Hepatocyte (in vitro differentiated cells): ENCODE measurements at places on chromosomes 11 and 22. TPM values are rescaled to one million over a fixed set of nuclear protein-coding genes. Genes with fewer than 3 reads are reported as not detected.

VWCE gene
- 6.7 and 7.8 TPM in 2 replicates for total RNA-seq

PRR5L gene
- 4.5 and 7.5 TPM in 2 replicates for total RNA-seq

GVQW3 gene
- 2.3 and 6.0 TPM in 2 replicates for total RNA-seq

MYO18B gene
- 0.04 and 0.23 TPM in 2 replicates for total RNA-seq

MAPK8IP1 gene
- total RNA-seq, result 5.2 and 7.6 TPM in 2 replicates

OR5P2 gene
- 0.20 TPM in 1 of 2 replicates, not detected in the other for total RNA-seq

MMP12 gene
- total RNA-seq, result 0.57 and 0.96 TPM in 2 replicates

OR5A1 gene
- total RNA-seq, result not detected in 2 replicates

DGCR6 gene
- total RNA-seq, result 6.3 and 7.9 TPM in 2 replicates

MS4A15 gene
- 0.88 and 1.1 TPM in 2 replicates for total RNA-seq

KDELR3 gene
- 92.4 and 98.9 TPM in 2 replicates for total RNA-seq

DMC1 gene
- 0.80 and 3.0 TPM in 2 replicates for total RNA-seq

OR56A1 gene
- 0.07 and 0.08 TPM in 2 replicates for total RNA-seq

DDT gene
- total RNA-seq, result 136 and 143 TPM in 2 replicates

FGF19 gene
- total RNA-seq, result 0.16 and 1.0 TPM in 2 replicates

RAG2 gene
- total RNA-seq, result not detected in 2 replicates

PTDSS2 gene
- 29.7 and 31.5 TPM in 2 replicates for total RNA-seq

HORMAD2 gene
- not detected in 2 replicates for total RNA-seq

PRR33 gene
- total RNA-seq, result not detected in 2 replicates

SCGB2A2 gene
- not detected in 2 replicates for total RNA-seq

RTN4R gene
- 7.9 and 12.8 TPM in 2 replicates for total RNA-seq

DBX1 gene
- not detected in 2 replicates for total RNA-seq

KRTAP5-1 gene
- total RNA-seq, result not detected in 2 replicates

NPAS4 gene
- total RNA-seq, result 0.60 TPM in 1 of 2 replicates, not detected in the other

GRM5 gene
- total RNA-seq, result 0.08 and 0.27 TPM in 2 replicates

ASCL2 gene
- total RNA-seq, result 3.3 and 5.6 TPM in 2 replicates

PNPLA5 gene
- 0.57 TPM in 1 of 2 replicates, not detected in the other for total RNA-seq

LRRC4C gene
- 2.4 and 3.1 TPM in 2 replicates for total RNA-seq

LIF gene
- 13.4 and 21.1 TPM in 2 replicates for total RNA-seq

APOL6 gene
- total RNA-seq, result 19.6 and 21.0 TPM in 2 replicates

SYT13 gene
- total RNA-seq, result 10.4 and 11.5 TPM in 2 replicates

CHCHD10 gene
- total RNA-seq, result 4.0 and 36.5 TPM in 2 replicates

SAA1 gene
- 153 and 175 TPM in 2 replicates for total RNA-seq

RRP8 gene
- 15.3 and 18.0 TPM in 2 replicates for total RNA-seq

OR10A2 gene
- total RNA-seq, result not detected in 2 replicates

RBFOX2 gene
- 94.7 and 133 TPM in 2 replicates for total RNA-seq

AHNAK gene
- 218 and 237 TPM in 2 replicates for total RNA-seq

PAMR1 gene
- 24.8 and 31.1 TPM in 2 replicates for total RNA-seq

UBQLN3 gene
- total RNA-seq, result 0.50 TPM in 1 of 2 replicates, not detected in the other

NCAM1 gene
- 25.6 and 27.2 TPM in 2 replicates for total RNA-seq

SLC7A4 gene
- total RNA-seq, result 89.9 and 140 TPM in 2 replicates

CARD10 gene
- 19.1 and 23.4 TPM in 2 replicates for total RNA-seq

MUC2 gene
- 6.7 and 18.2 TPM in 2 replicates for total RNA-seq

MS4A14 gene
- total RNA-seq, result not detected in 2 replicates

ASPHD2 gene
- 1.2 and 1.4 TPM in 2 replicates for total RNA-seq

LINC01488 gene
- 0.27 and 0.64 TPM in 2 replicates for total RNA-seq

OR8G1 gene
- not detected in 2 replicates for total RNA-seq

OR51E2 gene
- total RNA-seq, result 0.28 and 0.30 TPM in 2 replicates

FREY1 gene
- total RNA-seq, result not detected in 2 replicates

SOX10 gene
- total RNA-seq, result not detected in 2 replicates

OR51F2 gene
- not detected in 2 replicates for total RNA-seq

ALKBH8 gene
- 5.2 and 9.5 TPM in 2 replicates for total RNA-seq

OR6T1 gene
- not detected in 2 replicates for total RNA-seq

MGAT3 gene
- 20.0 and 22.3 TPM in 2 replicates for total RNA-seq

MAJIN gene
- not detected in 2 replicates for total RNA-seq

TPH1 gene
- 0.32 and 0.37 TPM in 2 replicates for total RNA-seq

MMP11 gene
- 27.9 and 36.2 TPM in 2 replicates for total RNA-seq

PITPNM1 gene
- 26.3 and 28.1 TPM in 2 replicates for total RNA-seq

ANKK1 gene
- total RNA-seq, result 0.43 TPM in 1 of 2 replicates, not detected in the other
